ENCODE measurements at places on chromosomes 6 and 20.

DNA sequence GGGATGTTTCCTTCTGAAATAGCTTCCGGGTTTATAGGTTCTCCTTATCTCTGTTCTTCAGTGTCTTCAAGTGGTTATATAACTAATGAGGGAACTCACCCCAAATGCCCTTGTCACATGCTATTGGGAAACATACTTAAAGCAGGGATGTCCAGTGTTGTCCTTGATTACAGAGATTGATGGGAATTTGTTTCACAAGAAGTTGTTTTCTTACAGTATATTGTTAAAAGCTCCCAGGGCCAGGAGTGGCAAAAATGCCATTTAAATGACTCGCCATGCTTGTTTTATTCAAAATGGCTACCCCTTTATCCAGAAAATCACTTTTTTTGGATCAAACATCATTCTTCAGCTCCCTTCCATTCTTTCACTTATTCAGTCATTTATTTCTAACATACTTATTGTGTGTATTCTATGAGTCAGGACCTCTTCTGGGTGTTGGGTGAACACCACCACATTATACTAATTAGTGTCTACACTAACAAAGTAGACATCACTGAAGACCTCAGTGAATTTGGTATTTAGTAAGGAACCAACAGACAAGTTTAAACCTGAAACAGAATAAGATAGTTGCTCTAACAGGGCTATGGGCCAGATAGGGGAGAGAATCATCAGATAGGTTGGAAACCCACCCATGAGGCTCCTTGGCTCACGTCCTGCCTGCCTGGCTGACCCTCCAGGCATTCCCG, 791.1 kb downstream of the MAFB start:
- no peak for DNase-seq

DNA sequence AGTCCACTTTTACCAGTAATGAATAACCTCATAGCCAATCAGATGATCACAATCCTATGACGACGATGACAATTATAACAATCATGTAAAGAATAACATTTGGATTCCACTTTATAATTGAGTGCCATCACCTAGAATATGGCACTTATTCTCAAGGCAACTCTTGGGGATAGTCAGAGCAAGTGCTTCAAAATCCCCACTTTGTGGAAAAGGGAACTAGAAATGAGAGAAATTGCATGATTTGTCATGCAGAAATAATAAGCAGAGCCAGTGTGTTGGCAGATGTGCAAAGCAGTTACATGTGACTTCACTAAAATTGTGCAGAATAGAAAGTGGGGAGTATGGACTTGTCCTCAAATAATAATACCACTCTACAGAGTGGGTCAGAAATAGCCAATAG, 41.3 kb downstream of the FRK start:
- DNase-seq, result no peak

- DNase-seq, result no peak
These were observed 5.3 kb downstream of the MAN1A1 start for GRCh38 chr6:119344306-119344705.

- DNase-seq, result no peak
These were observed 105.6 kb downstream of the ANKS1A start for GRCh38 chr6:34994693-34995092.
